ENCODE measurements at places on chromosomes 3 and 15.

GRCh38 chr3:189270248-189270832 lies 98.6 kb downstream of the TPRG1 start:
- DNase-seq, result peak; percentile 86

DNA sequence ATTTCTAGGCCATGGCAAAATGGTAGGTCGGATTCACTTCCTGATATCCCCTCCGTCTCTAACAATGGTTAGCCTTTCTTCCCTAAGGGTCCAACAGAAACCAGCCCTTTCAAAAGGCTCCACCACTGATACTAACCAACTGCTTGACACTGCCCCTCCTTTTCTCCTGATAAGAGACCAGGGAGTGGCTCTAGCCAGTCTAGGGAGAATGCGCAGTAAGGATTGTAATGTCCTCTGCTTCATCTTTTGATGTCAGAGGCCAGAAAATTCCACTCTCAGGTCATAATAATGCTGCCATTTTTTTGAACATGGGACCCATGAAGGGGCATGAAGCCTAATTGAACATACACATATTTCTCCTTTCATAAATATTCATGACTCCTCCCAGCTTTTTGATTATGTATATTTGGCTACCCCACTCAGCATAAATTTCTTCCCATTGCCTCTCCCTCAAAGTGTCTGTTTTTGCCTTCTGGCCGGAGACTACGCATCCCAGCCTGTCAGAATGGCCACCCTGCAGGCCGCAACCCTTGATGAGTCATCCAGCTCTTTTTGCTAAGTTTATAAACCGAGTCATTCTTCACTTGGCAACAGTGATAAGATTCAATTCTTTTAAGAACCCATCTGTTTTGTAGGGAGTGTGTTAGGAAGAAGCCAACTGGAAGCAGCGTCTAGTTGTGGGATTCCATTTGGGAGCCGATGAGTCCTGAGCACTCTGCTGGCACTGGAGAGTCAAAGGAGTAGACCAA lies 189.0 kb upstream of the MCTP2 start:
- DNase-seq, result peak; percentile 6

GRCh38 chr15:32870240-32871033 lies 152.6 kb downstream of the GREM1 start:
- peak; percentile 97 for DNase-seq

GRCh38 chr15:64883100-64883581 lies 28.6 kb upstream of the ANKDD1A start:
- peak; percentile 47 for DNase-seq

Data from EL (cell line).